ENCODE measurements at places on chromosomes 16 and 17.
A peak's percentile ranks its signal among the peaks of the same experiment; 100 is the strongest.

- no peak for DNase-seq
These were observed 17.9 kb upstream of the ALOX15B start for GRCh38 chr17:8020776-8021564.

- DNase-seq, result no peak
These were observed 98.4 kb upstream of the GSE1 start for GRCh38 chr16:85514598-85515318.

DNA sequence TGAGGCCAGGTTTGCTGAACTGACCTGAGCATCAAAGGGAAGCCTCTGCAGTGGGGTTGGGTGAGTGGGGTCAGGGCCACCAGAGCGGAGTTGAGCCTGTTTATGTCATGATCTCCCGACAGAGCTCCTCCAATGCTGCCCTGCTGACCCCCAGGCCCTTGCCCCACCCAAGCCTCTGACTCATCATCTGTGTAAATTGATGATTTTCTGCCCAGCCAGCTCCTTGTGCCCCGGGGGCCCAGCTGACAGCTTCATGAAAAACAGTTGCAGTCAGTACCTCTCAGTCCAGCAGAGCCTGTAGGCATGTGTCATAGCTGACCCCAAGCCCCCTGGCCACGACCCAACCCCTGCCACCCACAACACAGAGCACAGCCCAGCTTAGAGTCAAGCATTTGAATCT, 134.9 kb downstream of the CCT6B start:
- no peak for DNase-seq

GRCh38 chr16:64996641-64997040, 125.2 kb downstream of the CDH11 start:
- DNase-seq, result no peak

DNA sequence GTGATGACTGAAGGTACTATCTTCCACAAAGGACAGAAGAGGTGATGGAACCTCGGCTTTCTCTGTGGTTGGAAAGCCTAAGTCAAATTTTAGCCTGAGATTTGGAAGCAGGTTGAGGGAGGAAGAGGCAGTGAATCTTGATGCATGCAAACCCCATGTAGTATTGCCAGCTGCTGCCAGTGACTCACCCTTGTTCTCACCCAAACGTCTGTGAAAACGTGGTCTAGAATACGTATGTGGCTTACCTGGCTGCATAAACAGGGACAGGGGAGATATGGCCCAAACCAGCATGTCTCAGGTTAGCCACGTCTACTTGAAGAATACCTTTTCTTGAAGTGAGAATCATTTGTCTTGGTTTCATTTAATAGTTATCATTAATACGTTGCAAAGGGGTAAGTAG, 438.0 kb upstream of the MAF start:
- DNase-seq, result no peak

DNA sequence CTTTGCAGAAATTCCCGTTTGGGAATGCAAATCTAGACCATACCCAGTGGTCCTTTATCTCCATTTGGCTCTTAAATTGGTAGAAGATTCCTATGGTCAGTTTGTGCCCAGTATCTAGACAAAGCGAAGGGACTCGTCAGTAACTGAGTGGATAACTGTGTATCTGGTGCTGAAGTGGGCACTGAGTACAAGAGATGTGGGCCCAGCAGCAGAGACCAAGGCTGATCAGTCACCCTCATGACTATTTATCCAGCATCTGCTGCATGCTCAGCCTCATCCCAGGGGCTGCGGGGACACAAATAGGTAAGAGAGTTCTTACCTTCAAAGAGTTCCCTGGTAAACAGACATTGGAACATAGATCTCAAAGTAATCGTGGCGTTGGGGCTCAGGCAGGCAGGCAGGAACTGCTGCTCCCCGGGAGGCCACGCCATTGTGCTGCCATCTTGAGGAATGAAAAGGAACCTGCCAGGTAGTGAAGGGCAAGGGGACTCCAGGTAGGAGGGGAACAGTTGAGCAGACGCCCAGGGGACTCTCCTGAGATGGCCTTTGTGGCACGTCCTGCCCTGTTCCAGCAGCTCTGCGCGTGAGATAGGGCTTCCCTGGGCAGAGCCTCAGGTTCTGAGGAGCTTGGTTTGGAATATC, 10.3 kb downstream of the NT5M start:
- DNase-seq, result no peak

DNA sequence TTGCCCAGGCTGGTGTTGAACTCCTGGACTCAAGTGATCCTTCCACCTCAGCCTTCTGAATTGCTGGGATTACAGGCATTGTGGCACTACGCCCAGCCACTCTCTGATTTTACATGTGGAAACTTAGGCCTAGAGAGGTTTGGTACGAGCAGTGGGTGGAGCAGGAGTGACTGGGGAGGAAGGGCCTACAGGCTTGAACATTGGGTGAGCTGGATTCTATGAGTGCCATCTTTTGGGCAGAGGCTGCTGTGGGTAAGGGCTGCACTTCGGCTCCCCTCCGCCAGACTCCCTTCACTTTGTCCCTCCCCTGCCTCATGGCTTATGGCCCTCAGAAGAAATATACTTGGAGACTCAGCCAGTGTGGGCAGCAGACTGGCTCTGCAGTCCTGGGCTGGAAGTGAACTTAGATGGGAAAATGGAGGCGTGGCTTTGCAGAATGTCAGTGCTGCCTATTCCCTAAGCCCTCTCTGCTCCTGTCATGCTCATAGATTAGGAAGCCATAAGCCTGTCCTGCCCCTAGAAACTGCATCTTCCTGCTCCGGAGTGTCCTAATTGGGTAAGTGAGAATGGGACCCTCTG, 9.5 kb upstream of the MRC2 start:
- DNase-seq, result no peak

DNA sequence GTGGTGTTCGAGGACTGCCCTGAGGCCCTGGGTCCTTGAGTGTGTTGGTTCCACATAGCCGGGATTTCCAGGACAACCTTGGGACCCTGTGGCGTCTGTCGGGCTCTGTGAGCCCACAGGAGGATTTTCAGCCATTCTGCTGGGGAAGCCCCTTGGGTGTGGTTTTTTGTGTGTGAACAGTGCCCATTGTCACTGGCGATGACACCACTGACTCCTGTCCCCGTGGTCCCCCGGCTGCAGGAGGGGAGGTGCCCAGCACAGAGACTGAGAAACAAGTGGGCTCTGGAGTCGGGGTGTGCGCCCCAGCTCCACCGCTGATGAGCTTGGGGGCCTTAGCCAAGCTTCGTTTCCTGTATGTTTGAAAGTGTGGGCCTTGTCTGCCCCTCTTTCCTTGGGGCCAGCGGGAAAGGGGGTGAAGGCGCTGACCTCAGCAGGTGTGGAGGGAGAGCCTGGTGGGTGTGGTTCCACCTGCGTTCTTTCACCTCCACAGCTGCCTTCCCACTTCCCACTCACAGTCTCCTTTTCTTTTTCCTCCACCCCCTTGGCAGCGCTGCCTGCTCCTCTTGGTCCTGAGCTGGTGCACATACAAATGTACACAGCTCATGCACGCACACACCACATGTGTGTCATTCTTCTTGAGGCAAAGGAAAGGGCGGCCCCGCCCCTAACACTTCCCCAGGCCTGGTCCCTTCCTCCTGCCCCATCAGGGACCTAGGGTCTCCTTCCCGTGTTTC, 16.1 kb downstream of the MGRN1 start:
- DNase-seq, result no peak

DNA sequence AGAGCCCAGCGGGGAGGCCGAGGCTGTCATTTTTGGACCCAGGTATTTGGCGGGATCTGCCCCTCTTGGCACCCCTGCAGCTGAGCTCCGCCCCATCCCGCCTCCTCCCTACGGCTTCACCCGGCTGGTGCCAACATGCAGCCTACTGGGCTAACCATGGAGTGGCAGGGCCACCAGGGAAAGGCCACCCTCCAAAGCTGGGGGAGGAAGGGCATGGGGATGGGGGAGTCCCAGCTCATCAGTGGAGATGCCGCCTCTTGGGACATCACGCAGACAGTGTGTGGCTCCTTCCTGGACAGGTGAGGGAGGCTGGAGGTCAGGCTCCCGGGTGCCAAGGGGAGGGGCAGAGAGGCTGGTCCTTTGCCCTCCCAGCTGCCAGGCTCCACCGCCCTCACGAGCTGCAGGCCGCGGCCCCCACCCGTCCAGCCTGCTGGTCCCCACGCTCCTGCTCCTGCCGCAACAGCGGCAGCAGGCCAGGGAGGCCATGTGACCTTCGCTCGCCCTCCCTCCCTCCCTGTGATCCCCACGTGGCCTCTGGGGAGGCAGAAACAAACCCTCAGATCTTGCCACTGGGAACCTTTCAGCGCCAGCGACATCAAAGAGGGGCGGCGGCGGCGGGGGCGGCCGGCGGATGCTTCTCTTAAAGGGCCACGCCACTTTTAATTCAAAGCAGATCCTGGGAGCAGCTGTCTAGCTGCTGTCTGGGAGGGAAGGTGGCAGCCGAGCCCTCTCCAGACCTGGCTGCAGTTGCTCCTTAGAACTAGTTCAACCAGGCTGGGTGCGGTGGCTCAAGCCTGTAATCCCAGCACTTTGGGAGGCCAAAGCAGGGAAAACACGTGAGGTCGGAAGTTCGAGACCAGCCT, 6.8 kb upstream of the NOTUM start:
- no peak for DNase-seq

DNA sequence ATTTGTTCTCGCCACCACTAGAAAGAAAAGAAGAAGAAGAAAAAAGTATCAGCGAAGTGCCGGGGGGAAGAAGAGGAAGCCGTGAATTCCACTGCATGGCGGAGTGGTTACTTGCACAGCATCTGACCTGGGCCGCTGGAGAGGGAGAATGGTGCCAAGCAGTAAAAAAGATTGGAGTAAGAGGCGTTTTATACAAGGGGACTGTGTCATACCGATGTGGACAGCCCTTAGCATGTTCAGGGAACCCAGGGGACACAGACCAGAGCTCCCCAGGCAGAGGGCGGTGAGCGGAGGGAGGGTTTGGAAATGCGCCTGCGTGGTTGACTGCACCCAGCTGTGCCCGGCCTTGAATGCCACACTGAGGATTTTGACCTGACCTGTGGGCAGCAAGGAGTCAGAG, 52.8 kb downstream of the PLXDC1 start:
- DNase-seq, result no peak

DNA sequence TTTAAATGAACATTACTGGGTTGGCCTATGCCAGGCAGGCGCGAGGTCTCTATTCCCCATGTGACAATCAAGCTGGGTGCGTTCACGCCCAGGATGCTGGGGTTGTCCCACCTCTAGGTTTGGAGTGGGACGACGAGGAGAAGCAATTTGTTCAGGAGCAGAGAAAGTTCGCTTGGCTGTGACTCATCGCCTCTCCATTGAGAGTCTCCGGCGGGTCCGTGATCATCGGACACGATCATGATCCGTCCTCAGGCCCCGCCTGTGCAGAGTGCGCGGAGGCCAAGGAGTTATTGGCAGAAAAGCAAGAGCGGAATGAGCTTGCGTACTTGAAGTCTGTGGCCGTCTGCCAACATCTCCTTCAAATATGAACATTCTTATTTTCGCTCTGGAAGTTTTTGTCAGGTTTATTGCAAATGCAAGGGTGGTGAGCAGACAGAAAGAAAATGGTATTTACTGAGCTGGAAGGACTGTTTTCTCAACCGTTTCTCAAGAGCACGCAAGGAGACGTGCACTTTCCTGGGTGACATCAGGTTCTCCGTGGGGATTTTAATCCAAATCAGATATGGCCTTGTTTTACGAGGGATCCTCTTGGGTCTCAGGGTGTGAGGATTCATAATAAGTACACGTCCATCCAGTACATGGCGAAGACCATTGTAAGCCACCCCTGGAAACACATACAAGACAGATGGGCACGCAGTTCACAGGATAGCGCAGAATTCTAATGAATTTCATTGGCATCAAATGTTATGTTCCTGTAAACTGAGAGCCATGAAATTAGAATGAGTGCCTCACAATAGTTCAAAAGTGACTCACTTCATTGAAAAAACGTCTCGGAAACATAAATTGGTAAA, 70.1 kb upstream of the CREBBP start:
- DNase-seq, result peak; percentile 81

GRCh38 chr16:14263769-14264168, 192.7 kb downstream of the MRTFB start:
- DNase-seq, result no peak

- no peak for DNase-seq
These were observed 430.3 kb downstream of the SLC39A11 start for GRCh38 chr17:72661945-72662826.

- DNase-seq, result no peak
These were observed 67.8 kb upstream of the AXIN2 start for GRCh38 chr17:65629234-65629690.

DNA sequence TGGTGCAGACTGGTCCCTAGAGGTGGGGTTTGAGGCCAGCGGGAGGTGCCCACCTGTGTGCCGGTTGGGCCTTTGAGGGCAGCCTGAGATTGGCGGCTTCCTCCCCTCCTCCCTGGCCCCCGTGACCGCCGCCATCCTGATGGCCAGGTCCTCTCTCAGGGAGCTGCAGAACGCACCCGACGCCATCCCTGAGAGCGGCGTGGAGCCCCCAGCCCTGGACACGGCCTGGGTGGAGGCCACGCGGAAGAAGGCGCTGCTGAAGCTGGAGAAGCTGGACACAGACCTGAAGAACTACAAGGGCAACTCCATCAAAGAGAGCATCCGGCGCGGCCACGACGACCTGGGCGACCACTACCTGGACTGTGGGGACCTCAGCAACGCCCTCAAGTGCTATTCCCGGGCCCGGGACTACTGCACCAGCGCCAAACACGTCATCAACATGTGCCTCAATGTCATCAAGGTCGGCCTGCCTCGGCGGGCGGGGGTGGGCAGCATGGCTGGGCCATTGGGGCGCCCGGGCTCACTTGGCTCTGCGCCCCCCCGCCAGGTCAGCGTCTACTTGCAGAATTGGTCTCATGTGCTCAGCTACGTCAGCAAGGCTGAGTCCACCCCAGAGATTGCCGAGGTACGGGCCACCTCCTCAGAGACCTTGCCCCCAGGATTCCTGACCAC, 2.8 kb downstream of the GPS1 start:
- no peak for DNase-seq

GRCh38 chr16:81647527-81647926, 131.6 kb upstream of the PLCG2 start:
- no peak for DNase-seq

DNA sequence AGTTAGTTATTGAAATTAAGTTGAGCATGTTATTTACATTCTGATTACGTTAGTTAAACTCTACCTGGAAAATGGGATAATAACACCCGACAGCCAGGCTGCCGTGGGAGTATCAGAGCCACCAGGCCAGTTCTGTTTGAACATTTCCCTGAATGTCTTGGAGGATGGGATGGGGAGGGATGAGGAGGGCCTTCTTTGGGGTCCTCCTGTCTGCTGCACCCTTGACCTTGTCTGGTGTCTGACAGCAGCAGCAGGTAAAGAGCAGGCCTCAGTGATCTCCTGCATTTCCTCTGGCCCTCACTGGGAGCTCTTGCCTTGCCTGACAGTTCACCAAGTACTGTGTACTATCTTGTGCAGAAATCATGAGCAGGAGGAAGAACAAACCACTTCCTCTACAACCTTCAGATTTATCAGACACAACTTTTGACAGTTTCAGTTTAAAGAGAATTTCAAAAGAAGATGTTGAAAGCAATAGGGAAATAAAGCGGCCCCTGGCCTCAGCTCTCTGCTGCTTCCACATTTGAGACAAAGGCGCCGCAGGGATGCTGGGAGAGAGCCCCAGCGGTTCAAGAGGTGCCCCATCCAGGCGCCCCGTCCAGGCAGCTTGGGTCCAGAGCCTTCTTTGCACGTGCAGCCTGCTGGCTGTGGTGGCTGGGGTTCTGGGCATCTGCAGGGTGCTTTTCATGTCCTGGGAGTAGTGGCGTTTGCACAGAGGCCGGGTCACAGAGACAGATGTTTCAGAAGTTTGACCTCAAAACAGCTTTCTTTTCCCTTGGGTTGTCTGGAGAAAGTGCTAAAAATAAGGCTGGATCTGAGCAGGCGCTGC, 25.3 kb downstream of the CMIP start:
- DNase-seq, result no peak

Measured in urinary bladder (tissue), 4 donors.